ENCODE measurements at places on chromosomes 2 and 18. TPM values are rescaled to one million over a fixed set of nuclear protein-coding genes. Genes with fewer than 3 reads are reported as not detected.

DNA sequence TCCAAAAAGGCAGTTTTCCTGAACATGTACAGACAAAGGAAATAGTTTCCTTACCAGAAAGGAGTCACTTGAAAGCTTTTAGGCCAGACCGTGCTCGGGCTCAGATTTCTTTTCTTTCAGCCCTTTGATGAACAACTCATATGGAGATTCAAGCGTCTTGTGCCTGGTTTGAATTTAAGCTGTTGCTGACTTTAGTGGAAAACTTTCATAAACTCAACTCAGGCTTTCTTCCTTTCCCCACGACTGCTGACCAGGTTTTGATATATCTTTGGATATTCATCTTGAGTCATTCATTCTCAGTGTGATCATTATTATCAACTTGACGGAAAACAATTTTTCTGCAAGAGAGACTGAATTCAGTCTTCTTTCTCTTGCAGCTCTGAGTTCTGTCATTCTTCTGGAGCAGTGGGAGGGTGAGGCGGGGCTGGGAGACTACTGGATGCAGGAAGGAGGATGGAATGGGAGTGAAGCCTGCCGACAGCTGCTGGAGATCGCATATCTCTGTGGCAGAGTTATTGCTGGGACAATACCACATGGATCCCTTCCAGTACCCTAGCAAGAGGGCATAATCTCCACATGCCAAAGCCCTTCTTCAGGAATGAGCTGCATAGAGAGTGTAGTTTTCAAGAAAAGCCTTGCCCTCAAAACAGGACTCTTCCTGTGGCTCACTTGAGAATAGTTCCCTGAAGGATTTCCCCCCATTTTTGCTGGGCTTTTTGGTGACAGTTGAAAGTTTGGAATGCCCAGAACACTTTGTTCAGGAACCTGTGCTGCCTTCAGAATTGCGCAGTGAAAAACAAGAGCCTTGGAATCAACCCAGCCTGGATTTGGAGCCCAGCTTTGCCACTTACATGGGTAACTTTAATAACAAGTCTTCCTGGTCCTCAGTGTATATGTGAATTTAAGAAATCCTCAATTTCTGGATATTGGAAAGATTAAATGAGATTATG is 364.4 kb downstream of the ZNF521 start:
- no peak for DNase-seq

GRCh38 chr2:48886919-48887318 is 131.4 kb upstream of the LHCGR start:
- no peak for DNase-seq

DNA sequence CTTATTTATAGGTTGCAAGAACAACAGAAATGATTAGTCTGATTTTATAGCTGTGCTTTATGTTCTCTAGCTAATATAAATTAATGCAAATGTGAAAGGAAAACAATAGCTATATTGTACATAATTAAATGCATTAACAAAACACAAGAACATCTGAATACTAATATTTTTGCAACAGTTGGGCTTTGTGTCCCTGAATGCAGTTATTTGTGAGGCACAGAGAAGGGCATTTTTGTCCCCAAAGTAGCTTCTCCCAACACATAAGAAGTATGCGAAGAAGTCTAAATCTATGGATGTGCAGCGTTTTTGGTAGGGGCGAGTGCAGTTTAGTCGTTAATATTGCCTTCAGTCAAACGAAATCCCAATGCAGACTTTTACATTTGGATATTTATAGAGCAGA is 110.0 kb downstream of the MBP start:
- DNase-seq, result no peak

The GALNT13 gene
- total RNA-seq, result 13.6 TPM

The HTRA2 gene
- total RNA-seq, result 22.4 TPM

The WNT10A gene
- 4.0 TPM for total RNA-seq

The ANKRD53 gene
- total RNA-seq, result 1.8 TPM

All from ureter (tissue), 1 donor.